ENCODE measurements at places on chromosomes 11 and 22. TPM values are rescaled to one million over a fixed set of nuclear protein-coding genes. Genes with fewer than 3 reads are reported as not detected.

The PGA5 gene
- total RNA-seq: not detected

The MS4A4E gene
- total RNA-seq: 0.64 TPM

The ASRGL1 gene
- total RNA-seq: 1.2 TPM

The CARD10 gene
- 10.5 TPM for total RNA-seq

The ARRB1 gene
- total RNA-seq: 7.6 TPM

The IL17REL gene
- total RNA-seq: not detected

The UBQLN3 gene
- total RNA-seq: not detected

The OPCML gene
- total RNA-seq: not detected

The DEAF1 gene
- 23.8 TPM for total RNA-seq

The OR52I2 gene
- total RNA-seq: not detected

The CCDC81 gene
- total RNA-seq: 0.28 TPM

The RAB36 gene
- total RNA-seq: 4.1 TPM

The MIOX gene
- not detected for total RNA-seq

The SLC5A4 gene
- 0.24 TPM for total RNA-seq

The FDXACB1 gene
- total RNA-seq: 1.8 TPM

The SCN3B gene
- 0.24 TPM for total RNA-seq

The SCGB1C1 gene
- total RNA-seq: not detected

The CCDC89 gene
- total RNA-seq: 0.12 TPM

The EXPH5 gene
- total RNA-seq: 24.6 TPM

The PLAAT5 gene
- 0.16 TPM for total RNA-seq

The TTC36 gene
- not detected for total RNA-seq

The NCF4 gene
- 1.8 TPM for total RNA-seq

The TBX10 gene
- total RNA-seq: not detected

The NRIP3 gene
- 0.80 TPM for total RNA-seq

The SLC17A6 gene
- total RNA-seq: not detected

The SUSD2 gene
- 1.4 TPM for total RNA-seq
